ENCODE measurements at places on chromosomes 16 and 17.

GRCh38 chr16:70490261-70490660 lies 33.1 kb downstream of the COG4 start:
- DNase-seq = peak; percentile 7

DNA sequence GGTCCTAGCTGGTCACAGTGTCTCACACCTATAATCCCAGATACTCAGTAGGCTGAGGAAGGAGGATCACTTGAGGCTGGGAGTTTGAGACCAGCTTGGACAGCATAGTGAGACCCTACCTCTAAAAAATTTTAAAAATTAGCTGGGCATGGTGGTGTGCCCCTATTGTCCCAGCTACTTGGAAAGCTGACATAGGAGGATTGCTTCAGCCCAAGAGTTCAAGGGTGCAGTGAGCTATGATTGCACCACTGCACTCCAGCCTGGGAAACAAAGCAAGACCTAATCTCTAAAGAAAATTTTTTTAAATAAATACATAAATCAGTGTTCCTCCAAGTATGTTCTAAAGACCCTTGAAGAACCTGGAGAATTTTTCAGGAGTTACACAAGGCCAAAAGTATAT lies 50.6 kb upstream of the GNAO1 start:
- no peak for DNase-seq

- DNase-seq = no peak
Observed at GRCh38 chr16:68756239-68756915, 19.3 kb downstream of the CDH1 start.

- DNase-seq = no peak
Observed at GRCh38 chr16:72091217-72091616, 2.2 kb downstream of the TXNL4B start.

DNA sequence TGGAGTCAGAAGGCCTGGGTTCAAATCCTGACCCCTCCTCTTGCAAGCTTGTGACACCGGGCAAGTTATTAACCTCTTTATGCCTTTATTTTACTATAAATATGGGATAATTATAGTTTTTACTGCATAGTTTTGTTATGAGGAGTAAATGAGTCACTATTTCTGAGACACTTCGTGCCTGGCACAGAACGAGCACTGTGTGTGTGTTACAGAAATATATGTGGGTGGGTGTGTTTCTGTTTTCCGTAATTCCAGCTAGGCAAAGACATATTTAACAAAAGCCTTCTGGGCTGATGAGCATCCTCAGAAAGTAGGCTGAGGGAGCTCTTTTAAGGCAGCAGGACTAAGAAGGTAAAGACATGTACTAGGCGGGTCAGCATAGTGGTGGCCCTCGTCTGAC lies 417.9 kb downstream of the MAF start:
- no peak for DNase-seq

GRCh38 chr16:19283637-19284036 lies 1.9 kb upstream of the CLEC19A start:
- DNase-seq = no peak

DNA sequence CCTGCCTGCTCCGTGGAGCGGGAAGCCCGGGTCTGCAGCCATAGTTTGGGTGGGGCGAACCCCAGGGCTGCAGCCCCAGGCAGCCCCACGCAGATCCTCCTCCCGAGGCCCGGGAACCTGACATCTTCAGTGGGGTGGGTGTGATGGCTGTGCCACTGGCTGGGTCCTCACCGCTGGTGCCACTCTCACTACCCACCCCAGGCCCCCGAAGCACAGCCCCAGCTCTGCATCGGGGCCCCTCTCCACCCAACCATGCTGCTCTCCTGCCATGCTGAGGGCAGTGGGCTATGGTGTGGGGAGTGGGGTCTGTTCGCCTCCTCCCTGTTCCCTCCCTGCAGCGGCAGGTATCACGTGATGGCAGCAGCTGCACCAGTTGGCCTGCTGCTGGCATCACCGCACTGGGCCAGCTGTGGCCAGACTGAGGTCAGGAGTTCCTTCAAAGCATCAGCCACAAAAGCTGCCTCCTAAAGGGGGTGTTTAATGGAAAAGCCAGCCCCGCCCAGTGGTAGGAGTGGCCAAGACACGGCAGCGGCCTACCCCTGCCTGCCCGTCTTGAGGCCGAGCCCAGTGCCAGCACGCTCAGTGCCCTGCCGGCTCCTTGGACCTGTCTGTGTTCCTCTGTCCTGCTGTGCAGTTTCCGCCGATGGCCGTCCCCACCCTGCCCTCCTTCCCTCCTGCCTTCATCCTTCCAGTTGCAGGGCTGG lies 10.8 kb downstream of the KCTD5 start:
- no peak for DNase-seq

- DNase-seq = no peak
Observed at GRCh38 chr17:60386147-60387058, 5.5 kb downstream of the USP32 start.

- DNase-seq = peak; percentile 76
Observed at GRCh38 chr17:38890410-38890746, 20.5 kb downstream of the LASP1 start.

GRCh38 chr16:31185339-31185738 lies 5.4 kb downstream of the FUS start:
- DNase-seq = no peak

- DNase-seq = no peak
Observed at GRCh38 chr16:75320435-75320834, 69.0 kb upstream of the BCAR1 start.

DNA sequence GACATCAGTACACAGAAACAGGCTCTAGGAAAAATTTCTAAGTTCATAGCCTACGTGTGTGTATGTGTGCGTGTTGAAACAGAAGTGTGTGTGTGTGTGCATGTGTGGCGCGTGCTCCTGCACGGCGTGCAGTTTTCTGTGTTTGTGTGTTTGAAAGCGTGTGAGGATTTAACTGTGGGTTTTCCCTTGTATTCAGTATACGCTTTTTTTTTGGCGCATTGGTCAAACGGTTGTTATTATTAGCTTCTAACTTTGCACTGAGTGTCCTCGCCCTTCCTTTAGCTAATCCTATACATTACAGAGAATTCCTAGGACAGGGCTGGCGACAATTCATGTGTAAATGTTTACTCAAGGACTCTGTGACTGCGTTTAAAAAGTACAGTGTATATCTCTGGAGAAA lies 23.0 kb downstream of the TMC6 start:
- DNase-seq = no peak

DNA sequence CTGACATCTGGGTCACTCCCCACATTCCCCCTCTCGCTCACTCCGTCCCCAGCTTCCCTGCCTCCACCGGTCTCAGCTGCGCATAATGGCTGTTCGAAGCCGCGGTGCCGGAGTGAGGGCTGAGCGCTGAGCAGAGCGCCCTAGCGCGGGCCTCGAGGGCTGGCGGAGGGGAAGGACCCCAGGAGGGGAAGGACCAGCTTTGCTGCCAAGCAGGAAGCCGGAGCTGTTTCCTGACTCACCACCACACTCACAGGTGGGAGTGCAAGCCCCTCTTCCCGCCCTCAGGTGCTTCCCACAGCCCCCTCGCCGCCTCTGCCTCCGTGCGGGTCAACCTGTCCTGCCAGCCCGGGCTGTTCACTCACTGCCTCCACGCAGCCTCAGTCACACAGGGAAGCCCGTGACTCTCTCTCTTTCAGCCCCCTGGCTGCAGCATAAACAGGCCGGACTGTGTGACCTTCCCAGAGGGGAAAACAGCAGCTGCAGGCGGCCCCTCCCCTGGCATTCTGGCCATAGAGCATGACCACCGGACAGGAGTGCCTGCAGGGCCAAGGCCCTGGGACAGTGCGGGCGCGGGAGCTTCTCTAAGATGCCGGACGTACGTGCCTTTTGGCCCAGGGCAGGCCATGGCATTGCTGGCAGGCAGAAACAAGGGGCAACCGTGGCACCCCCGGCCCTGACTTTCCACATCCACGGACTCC lies 23.7 kb downstream of the SLC43A2 start:
- peak; percentile 86 for DNase-seq

DNA sequence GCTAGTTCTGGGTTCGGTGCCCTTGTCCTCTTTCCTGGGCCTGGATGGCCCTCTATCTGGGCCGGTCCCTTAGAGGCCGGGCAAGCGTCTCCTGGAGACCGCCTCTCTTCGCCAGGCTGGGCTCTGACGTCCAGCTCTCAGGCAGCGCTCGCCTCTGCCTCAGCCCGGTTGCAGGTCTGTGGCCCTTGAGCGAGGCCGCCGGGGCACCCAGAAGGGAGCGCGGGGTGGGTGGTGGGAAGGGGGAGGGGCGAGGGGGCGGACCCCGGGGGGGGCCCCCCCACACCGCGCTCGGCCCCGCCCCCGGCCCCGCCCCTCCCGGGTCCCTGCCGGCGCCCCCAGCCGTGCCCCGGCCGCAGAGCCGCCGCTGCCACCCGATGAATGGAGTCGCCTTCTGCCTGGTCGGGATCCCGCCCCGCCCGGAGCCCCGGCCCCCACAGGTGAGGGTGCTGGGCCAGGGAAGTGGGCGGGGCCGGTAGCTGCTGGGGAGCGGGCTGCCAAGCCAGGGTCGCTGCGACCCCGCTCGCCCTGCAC lies at the start of gene ARHGAP23:
TSS of gene ARHGAP23 (plus strand) at position 353 of the 531 bp plus-strand sequence. CDS start at position 375, 22 bp downstream.
- DNase-seq = peak; percentile 87

GRCh38 chr16:12600116-12600515 lies 203.6 kb downstream of the CPPED1 start:
- no peak for DNase-seq

- DNase-seq = no peak
Observed at GRCh38 chr16:54687043-54687899, 243.4 kb upstream of the IRX5 start.

- no peak for DNase-seq
Observed at GRCh38 chr16:80541306-80541694, 507 bp downstream of the DYNLRB2 start.

DNA sequence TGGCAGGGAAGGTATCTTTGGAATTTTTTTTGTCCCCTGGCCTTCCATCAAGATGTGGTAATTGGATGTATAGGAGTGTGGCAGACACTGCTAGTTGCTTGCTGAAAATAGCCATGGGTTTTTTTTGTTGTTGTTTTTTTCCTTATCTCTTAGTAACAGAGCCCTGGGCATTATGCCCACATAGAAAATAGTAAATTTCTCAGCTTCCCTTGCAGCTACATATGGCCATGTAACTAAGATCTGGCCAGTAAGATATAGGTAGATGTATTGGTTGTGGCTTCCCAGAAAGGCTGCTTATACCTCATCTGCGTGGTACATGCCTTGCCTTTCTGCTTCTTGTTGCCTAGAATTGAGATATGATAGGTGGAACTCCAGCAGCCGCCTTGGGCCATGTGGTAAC lies 349.9 kb downstream of the CPPED1 start:
- DNase-seq = no peak

- DNase-seq = no peak
Observed at GRCh38 chr16:30155188-30155587, 28.2 kb upstream of the CORO1A start.

DNA sequence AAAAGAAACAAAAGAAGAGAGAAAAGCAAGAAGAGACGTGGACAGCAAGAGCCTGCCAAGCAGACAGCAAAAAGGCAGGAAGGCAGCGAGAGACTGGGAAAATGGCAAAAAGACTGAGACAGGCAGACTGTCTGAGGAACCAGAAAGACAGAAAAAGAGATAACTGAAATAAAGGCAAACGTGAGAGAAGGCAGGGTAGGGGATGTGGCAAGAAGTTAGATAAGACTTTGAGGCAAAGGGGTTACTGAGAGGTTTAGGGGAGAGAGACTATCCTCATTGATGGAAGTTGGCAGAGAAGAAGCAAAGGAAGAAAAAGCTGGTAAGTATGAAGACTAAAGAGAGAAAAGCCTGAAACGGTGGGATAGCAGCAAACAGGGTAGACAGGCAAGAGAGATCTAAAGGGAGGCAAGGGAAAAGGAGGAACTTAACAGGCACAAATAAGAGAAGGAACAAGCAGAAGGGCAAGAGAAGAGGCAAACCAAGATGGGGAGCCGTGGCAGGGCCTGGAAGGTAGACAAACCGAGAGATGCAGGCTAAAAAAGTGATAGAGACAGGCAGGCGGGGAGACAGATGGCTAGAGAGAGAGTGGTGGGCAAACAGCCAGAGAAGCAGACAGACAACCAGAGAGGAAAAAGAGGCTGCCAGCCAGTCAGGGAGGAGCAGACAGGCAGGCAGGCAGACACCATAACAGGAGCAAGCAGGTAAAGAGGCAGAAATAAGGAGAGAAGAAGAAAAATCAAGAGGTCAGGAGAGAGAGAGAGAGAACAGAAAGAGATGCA lies 7.1 kb upstream of the CHD3 start:
- DNase-seq = no peak

GRCh38 chr17:50189550-50190292 lies 11.7 kb downstream of the COL1A1 start:
- DNase-seq = no peak

DNA sequence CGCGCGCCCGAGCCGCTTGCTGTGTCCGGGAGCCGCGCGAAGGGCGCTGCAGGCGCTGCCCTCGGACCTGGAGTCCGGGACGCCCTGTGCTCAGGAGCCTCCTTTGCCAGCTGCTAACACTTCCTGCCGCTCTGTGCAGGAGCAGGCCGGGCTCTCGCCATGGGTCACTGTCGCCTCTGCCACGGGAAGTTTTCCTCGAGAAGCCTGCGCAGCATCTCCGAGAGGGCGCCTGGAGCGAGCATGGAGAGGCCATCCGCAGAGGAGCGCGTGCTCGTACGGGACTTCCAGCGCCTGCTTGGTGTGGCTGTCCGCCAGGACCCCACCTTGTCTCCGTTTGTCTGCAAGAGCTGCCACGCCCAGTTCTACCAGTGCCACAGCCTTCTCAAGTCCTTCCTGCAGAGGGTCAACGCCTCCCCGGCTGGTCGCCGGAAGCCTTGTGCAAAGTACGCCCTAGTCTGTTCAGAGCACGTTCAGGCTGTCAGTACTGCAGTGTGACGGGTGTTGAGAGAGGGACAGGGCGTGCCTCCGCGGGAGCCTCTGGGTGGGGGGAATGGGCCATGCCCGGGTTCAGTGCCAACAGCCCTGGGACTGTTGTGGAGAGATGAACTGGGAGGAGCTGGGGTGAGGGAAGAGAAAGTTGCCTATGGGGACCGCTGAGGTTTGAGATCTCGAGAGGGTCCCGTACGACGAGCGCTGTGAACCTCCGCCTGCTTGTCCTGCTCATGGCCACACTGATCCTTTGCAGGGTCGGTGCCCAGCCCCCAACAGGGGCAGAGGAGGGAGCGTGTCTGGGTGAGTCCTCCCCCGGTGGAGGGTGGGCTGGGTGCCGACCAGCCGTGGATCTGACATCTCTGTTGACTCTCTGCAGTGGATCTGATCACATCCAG lies 1.3 kb downstream of the ZNF276 start:
- peak; percentile 96 for DNase-seq

DNA sequence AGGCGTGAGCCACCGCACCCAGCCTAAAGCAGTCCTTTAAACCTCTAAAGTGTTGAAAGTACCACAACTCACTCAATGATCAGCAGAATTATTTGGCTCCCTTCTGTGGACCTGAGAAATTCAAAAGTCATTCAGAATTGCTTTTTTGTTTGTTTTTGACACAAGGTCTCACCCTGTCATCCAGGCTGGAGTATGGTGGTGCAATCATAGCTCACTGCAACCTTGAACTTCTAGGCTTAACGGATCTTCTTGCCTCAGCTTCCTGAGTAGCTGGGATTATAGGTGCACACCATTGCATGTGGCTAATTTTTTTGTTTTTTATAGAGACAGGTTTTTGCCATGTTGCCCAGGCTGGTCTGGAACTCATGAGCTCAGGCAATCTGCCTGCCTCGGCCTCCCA lies 44.3 kb downstream of the TRAF4 start:
- DNase-seq = no peak

DNA sequence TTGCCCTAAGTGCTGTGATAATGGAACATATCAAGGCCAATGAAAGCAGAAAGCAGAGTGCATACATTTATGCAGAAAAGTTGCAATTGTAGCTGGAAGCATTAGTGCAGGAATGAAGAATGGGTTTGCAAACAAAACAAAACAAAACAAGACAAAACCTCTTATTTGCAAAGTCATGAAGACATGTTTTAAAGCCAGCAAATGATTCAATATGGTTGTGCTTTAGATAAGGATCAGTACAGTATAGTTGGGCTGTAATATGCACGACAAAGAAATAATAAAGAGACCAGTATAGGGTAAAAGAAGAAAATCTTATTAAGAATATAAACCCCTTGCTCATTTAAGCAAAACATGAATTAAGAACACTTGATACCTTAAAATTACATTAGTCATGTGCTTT lies 398.1 kb downstream of the KIF2B start:
- no peak for DNase-seq
